ENCODE measurements at places on chromosomes 1 and 21.
A peak's percentile ranks its signal among the peaks of the same experiment; 100 is the strongest.

DNA sequence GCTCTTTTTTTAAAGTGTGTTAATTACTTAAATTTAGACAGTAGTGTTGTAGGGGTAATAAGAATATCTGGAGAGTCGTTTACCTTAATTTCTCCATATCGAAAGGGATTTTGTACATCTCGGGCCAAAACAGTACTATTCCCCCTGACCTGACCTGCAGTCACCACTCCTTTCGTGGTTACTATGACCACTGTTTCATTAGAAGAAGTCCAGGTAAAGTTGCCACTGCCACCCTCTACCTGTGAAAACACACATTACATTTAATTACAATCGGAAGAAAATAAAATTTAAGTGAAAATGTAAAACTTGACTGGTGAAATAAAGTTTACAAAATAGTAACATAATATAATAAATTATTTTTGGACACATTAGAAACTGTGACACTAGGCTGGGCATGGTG lies 37.2 kb downstream of the NUP210L start:
- no peak for DNase-seq

GRCh38 chr1:192747943-192748342 lies 60.9 kb upstream of the RGS2 start:
- DNase-seq, result peak; percentile 85

DNA sequence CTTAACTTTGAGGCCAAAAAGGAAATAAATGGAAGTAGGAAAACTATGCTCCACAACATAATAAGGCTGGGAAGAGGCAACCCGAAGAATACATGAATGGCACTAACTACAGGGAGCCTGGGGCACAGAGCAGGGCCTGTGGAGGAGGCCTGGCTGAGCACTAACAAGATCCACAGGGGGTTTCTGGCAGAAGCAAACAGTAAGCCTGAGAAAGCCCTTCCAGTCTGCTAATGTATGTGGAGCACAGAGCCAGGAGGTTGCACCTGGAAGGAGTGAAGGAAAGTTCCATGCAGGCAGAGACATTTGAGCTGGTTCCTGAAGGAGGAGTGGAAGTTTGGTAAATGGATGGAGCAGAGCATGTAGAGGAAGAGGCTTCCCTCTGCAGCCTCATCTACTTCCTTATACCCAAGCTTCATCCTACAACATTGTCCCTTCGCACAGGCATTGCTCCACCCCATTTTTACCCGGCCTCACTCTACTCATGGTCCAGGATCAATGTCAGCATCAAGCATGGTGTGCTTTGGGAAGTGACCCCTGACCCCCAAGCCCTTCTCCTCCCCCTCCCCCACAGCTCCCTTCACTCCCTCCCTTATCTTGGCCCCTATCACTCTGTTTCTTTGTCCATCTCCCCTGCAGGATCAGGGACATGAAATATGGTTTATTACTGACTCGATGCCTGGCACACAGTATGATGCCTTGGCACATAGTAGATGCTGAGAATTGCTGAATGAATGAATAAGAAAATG lies 23.3 kb downstream of the SHISA4 start:
- no peak for DNase-seq

DNA sequence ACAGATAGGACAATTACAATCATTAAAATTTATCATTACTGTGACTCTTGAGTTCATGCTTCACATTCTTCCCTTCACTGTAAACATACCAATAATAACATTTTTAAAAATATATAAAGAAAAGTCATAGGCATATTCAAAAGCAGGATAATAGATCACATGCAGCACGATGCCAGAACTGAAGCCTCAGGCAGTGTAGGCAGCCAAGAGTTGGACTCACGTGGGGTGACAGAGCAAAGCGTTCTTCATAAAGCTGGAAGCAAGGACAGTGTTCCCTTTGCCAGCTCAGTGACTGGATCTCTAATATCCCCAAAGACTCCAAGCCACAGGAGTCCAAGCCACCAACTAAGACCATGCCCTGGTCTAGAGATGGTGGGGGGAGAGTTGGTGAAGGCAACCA lies 77.7 kb downstream of the ODF2L start:
- no peak for DNase-seq

DNA sequence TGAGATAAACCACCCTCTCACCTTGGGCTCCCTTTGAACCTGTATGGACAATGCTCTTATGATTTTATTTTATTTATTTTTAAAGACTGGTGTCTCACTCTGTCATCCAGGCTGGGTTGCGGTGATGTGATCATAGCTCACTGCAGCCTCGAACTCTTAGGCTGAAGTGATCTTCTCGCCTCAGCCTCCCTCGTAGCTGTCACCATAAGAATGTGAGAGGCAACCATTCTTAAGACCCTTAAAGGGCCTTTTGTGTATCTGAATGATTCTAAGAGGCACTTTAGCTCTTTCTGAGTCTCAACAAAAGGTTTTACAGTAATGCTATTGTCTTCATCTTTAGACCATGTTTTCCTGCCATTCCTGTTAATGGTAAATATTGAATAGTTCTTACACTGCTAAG lies 67.0 kb downstream of the IVNS1ABP start:
- no peak for DNase-seq

- no peak for DNase-seq
Observed at GRCh38 chr1:30008998-30009657, 714.3 kb downstream of the MATN1 start.

DNA sequence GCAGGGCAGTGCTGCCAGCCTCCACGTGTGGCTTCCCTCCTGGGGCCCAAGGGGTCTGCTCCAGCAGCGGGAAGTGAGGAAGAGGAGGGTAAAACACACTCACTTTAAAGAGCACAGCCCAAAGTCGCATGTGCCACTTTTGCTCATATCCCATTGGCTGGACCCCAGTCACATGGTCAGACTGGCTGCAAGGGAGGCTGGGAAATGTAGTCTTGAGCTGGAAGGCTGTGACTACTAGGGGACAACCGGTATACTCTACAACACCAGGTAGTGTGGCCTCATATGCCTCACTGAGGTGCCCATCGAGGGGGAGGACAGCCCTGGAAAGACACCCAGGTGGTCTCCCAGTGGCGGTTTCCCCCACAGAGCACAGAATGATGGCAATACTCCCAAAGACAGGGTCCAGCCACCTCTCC lies 45.2 kb downstream of the CAMK2N1 start:
- DNase-seq, result peak; percentile 27

- no peak for DNase-seq
Observed at GRCh38 chr1:199042193-199042592, 403.4 kb downstream of the PTPRC start.

GRCh38 chr1:43238085-43238484 lies 31.7 kb upstream of the TMEM125 start:
- DNase-seq, result peak; percentile 41

DNA sequence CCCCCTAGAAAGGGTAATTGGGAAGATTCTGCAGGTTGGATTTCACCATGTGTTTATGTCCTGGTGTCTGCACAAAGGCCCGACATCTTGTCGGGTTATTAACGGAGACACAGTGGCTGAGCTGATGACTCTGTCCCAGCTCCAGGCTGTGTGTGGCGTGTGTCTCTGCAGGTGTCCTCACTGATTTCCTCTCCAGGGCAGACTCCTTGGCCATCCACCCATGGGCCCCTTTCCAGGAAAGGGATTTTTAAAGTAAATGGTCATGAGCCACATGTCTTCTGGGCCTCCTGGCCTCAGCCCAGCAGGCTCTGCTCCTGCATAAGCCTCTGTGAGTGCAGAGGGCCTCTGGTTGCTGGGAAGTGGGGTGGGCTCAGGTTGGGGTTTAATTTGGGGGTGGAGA lies 418.7 kb upstream of the VAMP3 start:
- DNase-seq, result no peak

DNA sequence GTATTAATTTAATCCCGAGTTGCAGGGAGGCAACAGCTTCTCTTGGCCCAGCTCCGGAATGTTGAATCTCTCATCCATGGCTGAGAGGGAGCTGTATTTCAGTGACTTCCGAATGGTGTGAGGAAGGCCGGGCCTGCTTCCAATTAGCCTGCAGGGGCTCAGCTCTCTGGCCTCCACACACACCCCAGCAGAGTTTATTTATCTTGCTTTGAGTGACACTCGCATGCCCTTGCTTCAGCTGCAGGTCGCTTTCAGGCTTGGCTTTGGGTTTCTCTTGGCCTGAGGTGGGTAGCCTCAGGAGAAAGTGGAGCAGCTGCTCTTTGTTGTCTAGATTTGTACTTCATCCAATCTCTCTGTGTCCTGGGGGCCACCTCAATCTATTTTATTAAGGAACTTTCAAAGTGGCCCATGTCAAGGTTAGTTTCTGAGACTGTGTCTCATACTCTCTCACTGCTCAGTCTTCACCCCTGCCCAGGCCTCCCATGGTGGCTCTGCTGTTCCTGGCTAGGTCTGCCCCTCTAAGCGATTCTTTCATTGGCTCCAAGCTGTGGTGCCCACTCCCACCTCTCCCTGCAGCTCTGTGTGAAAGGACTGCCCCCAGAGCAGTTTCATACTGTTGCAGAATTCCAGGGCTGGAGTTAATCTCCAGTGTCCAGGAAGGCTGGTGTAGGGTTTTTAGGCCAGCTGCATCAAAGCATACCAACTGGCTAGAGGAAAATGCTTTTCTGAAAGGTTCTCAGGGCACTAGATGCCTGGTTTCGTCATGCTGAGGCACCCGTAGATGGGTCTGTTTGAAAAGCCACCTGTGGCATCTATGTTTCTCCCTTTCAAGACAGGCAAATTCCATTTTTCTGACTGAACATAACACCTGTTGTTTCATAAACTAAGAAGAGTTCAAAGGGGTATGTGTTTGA lies 153.5 kb downstream of the PLXNA2 start:
- no peak for DNase-seq

- no peak for DNase-seq
Observed at GRCh38 chr1:29835406-29835805, 599.1 kb downstream of the PTPRU start.

DNA sequence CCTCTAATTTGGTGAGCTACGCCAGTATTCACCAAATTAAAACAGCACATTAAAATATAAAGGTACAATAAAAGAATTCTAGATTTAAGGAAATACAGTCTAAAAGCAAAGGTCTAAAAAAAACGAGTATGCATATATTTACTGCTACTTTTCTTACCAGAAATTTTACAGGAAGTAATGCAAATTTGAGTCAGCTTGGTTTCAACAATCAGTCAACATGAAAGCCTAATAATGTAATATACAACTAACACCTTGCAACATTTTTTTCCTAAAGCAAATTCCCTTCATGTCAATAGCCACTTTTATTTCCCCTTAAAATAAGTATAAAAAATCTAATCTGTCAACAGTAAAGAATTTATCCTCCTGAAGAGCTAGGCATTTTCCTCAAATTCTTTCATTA lies 11.9 kb downstream of the PTP4A2 start:
- no peak for DNase-seq

GRCh38 chr1:21586222-21586621 lies 77.0 kb downstream of the ALPL start:
- no peak for DNase-seq

DNA sequence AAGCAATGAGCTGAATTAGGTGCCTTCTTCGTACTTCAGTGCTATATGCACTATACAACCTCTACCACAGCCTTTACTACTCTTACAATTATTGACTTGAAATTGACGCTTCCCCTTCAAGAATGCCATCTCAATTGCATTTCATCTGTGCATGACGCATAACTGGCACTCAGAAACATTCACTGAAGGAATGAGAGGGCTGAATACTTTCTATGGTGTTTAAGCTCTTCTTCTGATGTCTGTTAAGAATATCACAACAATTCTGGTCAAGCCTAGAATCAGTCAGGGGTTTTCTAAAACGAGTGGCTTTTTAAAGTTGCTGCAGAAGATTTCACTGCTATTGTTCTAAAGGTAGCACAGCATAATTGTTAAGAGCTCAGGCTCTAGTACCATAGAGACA lies 11.5 kb downstream of the DENND1B start:
- no peak for DNase-seq

- DNase-seq, result peak; percentile 82
Observed at GRCh38 chr1:152228831-152229230, 4.8 kb upstream of the HRNR start.

DNA sequence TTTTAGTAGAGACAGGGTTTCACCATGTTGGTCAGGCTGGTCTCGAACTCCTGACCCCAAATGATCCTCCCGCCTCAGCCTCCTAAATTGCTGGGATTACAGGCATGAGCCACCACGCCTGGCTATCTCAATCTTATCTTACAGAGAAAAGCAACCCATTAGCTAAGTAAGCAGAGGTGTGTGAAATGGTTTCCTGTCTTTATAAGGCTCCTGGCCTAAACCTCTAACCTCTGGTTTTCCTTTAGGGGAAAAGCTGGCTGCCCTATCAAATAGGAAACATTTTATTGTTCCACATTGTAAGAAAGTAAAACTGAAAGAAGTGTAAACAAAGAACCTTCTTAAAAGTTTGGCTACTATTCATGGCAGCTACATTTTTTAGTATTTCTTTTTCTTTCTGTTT lies 78.3 kb upstream of the MORC3 start:
- DNase-seq, result no peak

DNA sequence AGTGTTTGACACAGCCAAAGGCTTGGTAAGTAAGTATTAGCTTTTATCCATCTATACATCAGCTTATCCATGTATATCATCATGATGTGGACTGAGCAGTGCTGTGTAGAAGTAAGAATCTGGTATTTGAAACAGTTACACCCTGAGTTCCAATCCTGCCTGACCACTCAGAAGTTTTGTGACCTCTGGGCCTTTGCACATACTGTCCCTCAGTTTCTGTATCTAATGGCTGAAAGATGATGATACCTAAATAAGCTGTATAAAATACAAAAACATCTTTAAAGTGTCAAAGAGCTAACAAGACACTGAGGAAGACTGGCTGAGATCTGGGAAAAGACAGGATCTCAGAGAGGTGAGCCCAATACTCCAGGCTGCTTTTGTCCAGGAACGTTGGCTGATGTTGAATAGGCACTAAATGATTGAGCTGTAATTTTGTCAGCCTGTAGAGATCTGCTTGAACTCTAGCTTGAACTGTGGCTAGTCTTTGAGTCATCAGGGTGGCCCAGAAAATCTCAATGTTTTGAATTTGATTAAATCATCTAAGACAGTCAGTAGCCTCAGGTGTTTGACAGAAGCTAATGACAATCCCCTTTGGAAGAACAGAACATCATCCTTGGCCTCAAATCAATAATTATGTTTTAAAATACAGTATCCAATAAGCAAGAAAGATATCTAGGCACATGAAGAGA lies 20.2 kb upstream of the OTUD3 start:
- no peak for DNase-seq

- no peak for DNase-seq
Observed at GRCh38 chr1:183912265-183912886, 107.5 kb downstream of the RGL1 start.

DNA sequence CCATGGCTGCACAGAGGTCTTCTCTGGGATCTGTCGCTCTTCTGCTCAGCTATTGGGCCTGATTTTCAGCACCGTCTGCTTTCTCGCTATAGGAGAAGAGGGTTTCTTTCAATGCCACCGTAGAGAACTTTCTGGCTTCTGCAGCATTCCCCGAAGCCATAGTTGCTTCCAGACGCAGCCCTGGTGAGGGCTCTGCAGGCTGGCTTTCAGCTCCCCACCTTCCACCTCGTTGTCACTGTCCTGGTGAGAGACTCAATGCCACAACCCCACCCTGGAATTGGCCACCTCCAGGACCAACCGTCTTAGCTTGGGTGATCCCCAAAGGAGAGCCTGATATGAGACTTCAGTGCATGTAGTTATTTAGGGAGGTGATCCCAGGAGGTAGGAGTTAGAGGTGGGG lies 12.0 kb upstream of the PRKCZ start:
- no peak for DNase-seq

- DNase-seq, result no peak
Observed at GRCh38 chr1:225880636-225881035, 1.5 kb downstream of the TMEM63A start.

Measured in NCI-H226 (cell line).